Astrocyte (in vitro differentiated cells and primary cell): ENCODE measurements at places on chromosomes 4 and X. TPM values are rescaled to one million over a fixed set of nuclear protein-coding genes. Genes with fewer than 3 reads are reported as not detected.

- no peak overlapping the region for H3K4me3 ChIP-seq
- H3K36me3 ChIP-seq: no peaks in the 10 kb centered on the region
- H3K27me3 ChIP-seq: no peaks in the 10 kb centered on the region
These were observed 1157.2 kb upstream of the ADGRL3 start for GRCh38 chr4:60042941-60043340.

DNA sequence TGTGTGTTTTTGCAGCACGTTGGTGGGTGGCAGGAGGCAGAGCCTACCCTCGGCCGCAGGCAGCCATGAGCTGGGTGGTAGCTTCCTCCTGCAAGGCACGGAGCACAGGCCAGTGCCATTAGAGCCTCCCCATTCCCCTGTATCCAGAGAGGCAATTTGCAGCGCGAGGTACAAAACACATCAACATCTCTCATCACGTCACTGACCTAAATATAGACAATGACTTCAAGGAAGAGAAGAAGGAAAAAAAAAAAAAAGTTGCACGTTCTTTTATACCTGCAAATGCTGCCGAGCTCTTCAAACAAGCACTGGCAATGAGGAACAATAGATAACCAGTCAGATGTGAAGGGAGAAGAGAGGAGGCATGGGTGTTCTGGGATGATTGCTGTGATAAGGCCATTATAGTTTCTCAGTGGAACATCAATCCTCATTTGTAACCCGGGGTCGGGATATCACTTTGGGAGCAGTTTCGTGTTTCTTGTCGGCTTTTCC, 159.9 kb downstream of the MGST2 start:
- no peaks in the 10 kb centered on the region for H3K27me3 ChIP-seq
- H3K27ac ChIP-seq: no peak overlapping the region
- H3K4me1 ChIP-seq: no peaks in the 10 kb centered on the region

GRCh38 chr4:10082047-10082446, 34.6 kb downstream of the WDR1 start:
- peaks cover 83% of the 10 kb centered on the region for H3K36me3 ChIP-seq
- H3K4me3 ChIP-seq: no peak overlapping the region
- H3K27ac ChIP-seq: no peak overlapping the region
- H3K4me1 ChIP-seq: peaks cover 2% of the 10 kb centered on the region

- DNase-seq: peak; percentile 23
- H3K27ac ChIP-seq: no peak overlapping the region
- H3K4me3 ChIP-seq: no peak overlapping the region
- peaks cover 5% of the 10 kb centered on the region for H3K4me1 ChIP-seq
- no peaks in the 10 kb centered on the region for H3K27me3 ChIP-seq
- no peaks in the 10 kb centered on the region for H3K36me3 ChIP-seq
These were observed 4.7 kb downstream of the RIPPLY1 start for GRCh38 chrX:106898462-106898861.

GRCh38 chrX:19772096-19772821, 115.1 kb downstream of the SH3KBP1 start:
- H3K36me3 ChIP-seq: no peaks in the 10 kb centered on the region
- peak overlapping the region; percentile 18 for H3K27ac ChIP-seq
- no peak for DNase-seq

DNA sequence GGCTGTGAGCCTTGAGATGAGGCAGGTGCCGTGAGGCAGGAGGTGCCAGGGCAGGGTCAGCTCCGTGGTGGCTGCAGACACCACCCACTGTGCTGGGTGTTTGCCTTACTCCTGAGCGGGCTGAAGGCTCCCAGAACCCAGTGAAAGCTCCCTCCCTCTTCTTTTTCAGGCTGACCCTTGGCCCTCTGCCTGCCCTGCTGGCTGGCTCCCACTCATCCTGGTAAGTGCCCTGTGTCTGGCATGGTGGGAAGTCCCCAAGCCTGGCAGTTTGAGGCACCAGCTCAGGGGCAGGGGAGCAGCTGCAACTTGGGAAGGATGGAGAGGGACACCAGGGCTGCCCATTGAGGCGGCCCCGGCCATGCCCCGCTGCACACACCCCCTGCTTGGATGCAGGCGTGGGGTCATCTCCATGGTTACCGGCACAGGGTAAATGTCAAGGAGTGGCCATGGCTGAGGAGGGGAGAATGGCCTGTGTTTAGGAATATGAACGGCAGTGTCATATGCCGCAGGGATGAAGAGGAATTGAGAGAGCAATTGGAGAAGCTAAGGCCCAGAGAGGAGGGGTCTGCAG, 16.8 kb downstream of the SH3BP2 start:
- peaks cover 17% of the 10 kb centered on the region for H3K4me1 ChIP-seq
- H3K36me3 ChIP-seq: no peaks in the 10 kb centered on the region
- H3K27me3 ChIP-seq: no peaks in the 10 kb centered on the region
- H3K4me3 ChIP-seq: no peak overlapping the region
- no peak for DNase-seq
- no peak overlapping the region for H3K27ac ChIP-seq

The SLC49A3 gene
- 6.2 and 9.2 TPM in 2 replicates for total RNA-seq

The CLDN34 gene
- total RNA-seq: 0.36 TPM in 1 of 2 replicates, not detected in the other

The PLP1 gene
- 5.2 and 10.2 TPM in 2 replicates for total RNA-seq
